Activated CD8-positive, alpha-beta memory T cell treated with anti-CD3 and anti-CD28 coated beads for 4 hours (primary cell): ENCODE measurements at places on chromosomes 3 and 15.

DNA sequence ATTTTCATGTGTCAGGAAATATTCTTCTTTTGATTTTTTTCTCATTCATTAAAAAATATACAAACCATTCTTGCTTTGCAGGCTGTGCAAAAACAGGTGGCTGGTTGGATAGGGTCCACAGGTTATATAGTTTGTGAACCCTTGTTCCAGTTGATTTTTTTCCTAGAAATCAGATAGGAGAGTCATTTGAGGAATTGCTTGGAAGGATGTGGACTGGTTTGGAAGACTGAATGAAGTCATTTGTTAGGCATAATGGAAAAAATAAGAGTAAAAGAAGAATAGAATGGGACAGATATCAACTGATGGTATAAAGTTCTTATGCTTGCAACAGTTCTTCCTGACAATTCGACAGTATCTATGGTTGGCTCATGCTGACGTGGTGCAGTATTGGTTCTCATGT, 189.4 kb downstream of the PTPRG start:
- DNase-seq, result no peak

DNA sequence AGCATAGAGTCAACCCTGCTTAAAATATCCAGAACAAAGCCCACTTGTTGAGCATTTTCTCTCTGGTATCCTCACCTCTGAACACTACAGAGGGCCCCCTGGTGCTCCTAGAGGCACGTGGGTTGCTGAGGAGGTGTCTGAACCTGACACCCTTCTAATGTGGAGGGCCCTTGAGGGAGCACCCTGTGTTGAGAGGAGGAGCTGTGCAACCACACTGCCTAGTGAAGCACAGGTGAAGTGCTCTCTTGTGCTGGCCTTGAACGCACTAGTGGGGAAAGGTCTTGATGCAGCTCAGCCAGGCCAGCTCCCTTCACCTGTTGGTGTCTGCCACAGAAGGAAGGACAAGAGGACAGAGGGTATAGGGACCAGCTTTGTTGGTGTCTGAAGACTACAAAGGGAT, 51.9 kb downstream of the CCK start:
- DNase-seq, result no peak

- no peak for DNase-seq
These were observed 846.5 kb upstream of the ALCAM start for GRCh38 chr3:104520228-104520655.

DNA sequence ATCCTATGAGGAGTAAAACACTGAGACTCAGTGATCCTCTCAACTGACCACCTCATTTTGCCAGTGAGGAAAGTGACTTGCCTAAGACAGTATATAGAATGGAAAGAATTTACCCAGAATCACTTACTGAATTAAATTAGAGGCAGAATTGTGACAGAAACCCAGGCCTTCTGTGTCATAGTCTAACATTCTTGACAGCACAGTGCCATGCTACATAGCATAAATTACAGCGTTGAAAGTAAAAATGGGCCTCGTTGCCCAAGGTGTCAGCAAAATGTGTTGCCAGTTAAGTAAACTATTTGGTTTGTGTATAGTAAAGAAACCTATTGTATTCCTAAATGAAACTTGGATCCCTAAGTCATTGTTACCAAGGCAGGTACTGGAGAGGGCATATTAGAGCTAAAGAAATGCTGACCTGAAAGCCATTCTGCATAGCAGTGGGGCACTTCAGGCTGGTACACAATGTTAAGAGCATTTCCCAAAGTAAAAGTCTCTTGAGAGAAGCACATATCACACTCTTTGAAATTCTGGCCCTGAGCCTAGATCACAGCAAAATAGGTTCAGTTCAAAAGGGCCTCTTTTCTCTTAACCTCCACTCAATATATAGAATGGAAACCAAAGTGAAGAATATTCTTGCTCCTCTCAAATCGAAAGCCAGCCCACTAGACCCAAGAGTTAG, 53.8 kb downstream of the HMG20A start:
- no peak for DNase-seq

GRCh38 chr3:179473565-179473964, 22.3 kb upstream of the GNB4 start:
- no peak for DNase-seq

DNA sequence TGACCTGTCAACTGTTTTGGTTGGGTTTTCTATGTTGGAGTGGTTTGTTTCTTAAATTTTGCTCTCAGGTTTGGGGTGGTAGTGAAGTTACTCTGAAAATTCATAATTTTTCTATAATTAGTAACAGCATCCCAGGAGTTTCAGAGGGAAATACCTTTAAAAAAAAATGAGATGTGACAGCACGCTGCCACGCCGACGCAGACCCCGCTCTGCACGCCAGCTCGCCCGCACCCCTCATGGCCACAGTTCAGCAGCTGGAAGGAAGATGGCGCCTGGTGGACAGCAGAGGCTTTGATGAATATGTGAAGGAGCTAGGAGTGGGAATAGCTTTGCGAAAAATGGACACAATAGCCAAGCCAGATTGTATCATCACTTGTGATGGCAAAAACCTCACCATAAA, 34.6 kb downstream of the AKAP13 start:
- DNase-seq, result no peak

DNA sequence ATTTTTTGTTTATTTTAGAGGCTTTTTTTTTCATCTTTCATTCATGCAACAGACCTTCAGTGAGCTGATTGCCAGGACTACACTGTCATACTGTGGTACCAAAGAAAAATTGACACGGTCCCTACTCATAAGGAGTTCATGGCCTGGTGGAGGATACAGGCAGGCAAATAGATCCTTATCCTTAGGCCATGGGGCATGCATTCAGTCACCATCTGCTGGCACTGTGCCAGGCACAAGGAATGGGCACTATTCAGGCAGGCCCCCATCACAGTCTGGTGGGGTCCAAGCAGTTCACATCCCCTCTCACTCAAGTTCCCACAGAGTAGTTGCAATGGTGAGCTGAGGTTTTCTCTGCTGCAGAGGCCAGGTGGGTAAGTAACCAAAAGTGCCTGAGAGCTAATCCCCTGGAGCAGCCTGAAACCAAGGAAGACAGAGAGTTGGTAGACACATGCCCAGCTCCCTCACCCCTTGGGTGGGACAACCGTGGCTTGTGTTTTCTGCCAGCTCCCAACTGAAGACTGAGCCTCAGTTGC, 17.3 kb downstream of the CISH start:
- no peak for DNase-seq

GRCh38 chr3:186852994-186853393, 10.5 kb downstream of the ADIPOQ start:
- no peak for DNase-seq

GRCh38 chr3:138148503-138148902, 16.3 kb upstream of the A4GNT start:
- no peak for DNase-seq

DNA sequence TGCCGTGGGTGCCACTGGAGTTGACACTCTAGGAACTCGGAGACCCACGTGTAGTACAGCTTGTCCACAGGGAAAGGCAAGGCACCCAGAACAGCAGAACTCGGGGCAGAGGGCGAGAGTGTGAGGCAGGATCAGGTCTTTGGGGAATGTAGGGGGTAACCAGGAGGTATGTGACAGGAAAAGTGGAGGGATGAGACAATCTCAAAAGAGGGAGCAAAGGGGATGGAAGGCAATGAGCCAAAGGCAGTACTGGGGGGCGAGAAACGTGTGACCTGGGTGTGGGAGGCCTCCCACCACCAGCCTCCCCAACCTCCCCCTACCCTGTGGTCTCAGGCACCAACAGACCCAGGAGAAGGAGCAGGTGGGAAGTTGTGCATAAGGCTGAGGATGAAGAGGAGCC, 48.9 kb downstream of the UMPS start:
- no peak for DNase-seq

DNA sequence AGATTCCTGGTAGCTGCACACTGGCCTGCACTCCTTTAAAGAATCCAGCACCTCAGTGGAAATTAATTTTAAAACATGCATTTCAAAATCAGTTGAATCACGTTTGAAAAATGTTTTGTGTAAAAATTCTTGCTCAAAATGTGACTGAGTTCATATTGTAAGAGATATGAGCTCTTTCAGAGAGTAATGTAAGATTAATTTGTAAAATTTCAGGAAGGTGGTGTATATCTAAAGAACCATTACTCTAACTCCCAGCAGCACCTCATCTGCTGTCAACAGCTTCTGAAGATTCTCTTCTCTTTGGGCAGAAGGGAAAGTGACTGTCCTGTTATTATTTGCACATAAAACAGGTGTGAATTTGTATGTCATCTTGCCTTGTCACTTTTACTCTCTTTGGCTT, 97.5 kb upstream of the PLXNA1 start:
- no peak for DNase-seq

GRCh38 chr3:63945558-63946096, 33.4 kb upstream of the SCAANT1 start:
- no peak for DNase-seq

GRCh38 chr3:58167431-58168351, 43.1 kb downstream of the DNASE1L3 start:
- peak; percentile 19 for DNase-seq

DNA sequence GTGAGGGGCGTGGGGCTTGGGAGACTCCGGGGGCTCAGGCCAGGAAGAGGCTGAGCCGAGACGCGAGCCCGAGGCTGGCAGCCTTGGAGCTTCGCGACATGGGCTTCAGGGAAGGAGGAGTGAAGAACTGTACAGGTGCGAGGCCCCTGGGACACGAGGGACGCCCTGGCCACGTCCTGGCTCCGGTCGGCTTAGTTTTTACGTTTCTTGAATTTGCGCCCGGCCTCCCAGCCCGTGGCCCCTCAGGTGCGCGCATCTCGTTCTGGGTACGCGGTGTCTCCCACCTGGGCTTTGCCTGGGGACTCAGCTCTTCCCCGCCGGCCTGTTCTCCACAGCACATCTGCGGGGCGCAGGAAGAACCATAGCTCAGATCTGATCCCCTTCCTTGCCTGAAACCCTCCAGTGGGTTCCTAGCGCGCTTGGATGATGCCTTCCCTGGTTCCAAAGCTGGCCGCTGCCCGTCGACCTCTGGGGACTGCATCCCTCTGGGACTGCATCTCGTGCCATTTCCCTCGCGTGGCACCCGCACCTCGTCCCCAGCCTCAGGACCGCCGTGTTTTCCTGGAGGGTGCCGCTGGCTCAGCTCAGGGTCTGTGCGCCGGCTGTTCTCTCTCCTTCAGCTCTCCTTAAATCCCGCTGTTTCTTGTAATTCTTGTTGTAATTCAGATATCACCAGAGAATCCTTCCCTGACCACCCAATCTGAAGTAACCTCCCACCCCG, 614 bp downstream of the CHCHD6 start:
- DNase-seq, result no peak

DNA sequence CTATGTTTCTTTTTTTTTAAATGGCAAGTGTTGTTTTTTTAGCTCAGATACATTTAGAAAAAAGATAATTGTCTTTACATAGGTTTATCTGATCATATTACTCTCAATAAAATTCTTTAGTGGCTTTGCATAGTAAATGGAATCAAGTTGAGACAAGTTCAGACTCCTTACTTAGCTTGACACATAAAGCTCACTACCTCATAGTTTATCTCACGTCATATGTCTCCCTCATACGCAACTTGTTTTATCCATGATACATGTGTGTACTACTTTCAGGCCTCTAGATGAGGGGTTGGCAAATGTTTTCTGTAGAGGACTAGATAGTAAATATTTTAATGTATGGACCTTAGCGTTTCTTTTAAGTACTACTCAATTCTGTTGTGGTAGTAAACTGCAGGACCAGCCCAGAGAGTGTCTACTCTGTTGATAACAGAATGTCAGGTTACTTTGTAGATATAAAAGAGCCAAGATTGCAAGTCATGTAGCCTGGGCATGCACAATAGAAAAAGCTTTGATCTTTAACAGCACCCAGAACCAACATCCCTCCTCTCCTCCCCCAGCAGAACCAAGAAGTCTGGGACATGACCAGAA, 28.2 kb upstream of the MGA start:
- no peak for DNase-seq

DNA sequence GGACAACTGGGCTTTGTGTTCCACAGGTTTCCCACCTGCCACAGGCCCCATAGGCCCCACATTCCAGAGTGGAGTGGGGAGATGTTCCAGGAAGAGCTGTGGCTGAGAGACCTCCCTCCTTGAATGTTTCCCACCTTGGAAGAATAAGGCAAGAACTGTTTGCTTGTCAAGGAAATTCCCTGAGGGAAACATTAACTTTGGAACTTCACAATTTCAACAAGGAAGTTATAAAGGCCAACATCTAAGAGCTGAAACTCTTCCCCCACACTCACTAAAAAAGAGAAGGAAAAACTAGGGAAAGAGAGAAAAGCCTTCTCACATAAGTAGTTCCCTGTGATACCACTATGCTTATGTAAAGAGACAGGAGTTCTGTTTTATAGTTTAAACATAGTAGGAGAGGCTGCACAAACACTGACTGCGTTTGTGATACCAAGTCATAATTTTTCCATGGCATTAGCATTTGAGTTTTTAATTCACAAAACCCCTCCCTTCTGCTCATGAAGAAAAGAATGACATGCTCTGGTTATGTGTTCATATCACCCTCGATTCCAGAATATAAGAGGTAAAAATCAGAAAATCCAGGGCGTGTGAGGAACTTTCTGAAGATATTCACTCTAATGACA, 39.8 kb upstream of the SPRED1 start:
- no peak for DNase-seq

GRCh38 chr3:172692751-172693338, 18.0 kb downstream of the NCEH1 start:
- DNase-seq, result no peak

DNA sequence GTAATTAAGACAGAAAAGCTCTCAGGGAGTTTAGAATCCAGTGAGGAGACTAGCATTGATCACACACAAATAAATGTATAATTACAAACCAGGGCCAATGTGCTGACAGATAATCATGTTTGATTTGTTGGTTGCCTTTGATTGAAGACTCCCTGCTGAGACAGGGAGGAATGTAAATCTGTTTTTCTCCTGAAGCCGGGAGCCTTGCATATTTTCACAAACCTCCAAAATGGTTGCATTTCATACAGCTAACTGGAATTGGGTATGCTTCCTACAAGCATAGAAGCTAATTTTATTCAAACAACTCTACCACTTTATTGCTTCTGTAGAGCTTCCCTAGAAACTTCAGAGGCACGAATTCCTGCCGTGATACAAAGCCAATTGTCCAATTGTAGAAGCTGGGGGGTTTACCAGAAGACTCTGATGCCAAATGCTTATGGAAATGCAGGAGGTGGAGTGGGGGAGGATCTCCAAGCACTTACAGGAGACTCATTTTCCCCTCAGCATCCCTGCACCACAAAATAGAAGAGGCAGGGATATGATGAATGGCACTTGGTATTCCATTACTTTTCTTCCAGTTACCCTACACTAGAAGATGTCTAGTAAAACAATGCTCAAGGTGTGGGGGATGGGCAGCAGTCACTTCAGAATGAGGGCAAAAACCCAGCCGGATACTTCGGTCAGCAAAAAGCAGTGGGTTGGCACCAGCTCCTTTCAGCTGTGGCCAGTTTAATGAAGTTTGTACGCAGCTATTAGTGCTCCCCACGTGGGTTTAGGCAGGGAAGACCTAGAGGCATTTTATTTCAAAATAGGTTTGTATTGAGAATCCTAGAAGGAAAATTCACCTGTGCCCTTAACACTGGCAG, 11.4 kb upstream of the MEX3B start:
- DNase-seq, result no peak

DNA sequence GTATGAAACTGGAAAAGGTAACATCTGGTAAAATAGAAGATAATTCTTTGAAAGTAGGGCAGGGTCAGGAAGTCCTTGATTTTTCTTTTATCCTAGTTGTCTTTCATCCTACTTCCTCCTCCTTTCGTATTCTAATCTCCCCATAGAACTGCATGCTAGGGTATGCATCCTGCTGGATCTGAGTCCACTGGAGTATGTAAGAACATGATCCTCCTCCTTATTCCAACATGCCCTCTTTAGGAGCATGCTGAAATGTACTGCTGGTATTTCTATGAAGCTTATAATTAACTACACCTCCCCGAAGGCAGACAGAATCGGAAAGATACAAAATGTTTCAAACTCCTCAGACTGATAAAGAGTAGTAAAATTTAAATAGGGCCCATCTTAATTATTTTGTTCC, 493.8 kb downstream of the AGBL1 start:
- no peak for DNase-seq
